Gastrocnemius medialis (tissue), 4 donors: ENCODE measurements at places on chromosomes 3 and 15.

DNA sequence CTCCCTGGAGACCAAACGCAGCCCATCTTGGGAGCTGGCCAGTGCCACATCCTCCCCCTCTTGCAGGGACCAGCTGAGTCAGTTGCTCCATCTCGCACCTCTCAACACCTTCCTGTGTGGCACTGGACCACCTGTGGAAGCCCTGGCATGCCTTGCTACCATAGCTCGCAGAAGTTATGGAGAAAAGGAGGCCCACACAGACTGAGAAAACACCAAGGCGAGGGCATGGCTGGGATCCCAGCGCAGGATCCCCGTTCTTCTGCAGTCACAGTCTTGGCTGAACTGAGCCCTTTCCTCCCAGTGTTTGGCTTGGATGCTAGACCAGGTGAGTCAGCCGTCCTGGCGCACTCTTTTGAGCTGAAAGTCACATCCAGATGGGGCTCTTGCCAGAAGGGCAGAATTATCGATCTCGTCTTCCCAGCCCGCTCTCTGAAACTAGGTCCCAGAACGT lies 46.9 kb downstream of the CHRD start:
- DNase-seq, result no peak

- DNase-seq, result no peak
Measured at GRCh38 chr3:39268549-39268900, 11.3 kb downstream of the CX3CR1 start.

- DNase-seq, result no peak
Measured at GRCh38 chr3:40623567-40623966, 98.8 kb downstream of the ZNF621 start.

- DNase-seq, result no peak
Measured at GRCh38 chr3:125140818-125141595, 71.5 kb downstream of the SLC12A8 start.

DNA sequence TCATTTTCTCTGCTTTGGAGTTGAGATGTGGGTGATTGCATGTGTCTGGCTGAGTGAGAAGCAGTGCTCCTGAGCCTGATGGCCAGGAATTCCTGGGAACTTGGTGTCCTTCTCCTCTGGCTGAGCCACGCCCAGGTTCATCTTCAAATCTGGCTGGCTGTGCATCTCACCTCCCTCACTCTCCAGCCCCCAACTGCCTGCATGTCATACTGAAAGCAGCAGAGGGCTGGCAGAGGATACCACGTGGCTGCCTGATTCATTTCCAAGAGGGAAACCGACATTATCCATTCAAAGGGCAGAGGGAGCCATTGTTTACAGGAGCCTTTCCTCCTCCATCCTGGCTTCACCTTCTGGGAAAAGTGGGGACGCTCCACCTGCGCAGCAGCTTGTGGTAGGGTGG lies 57.4 kb downstream of the ABHD5 start:
- no peak for DNase-seq

- no peak for DNase-seq
Measured at GRCh38 chr15:26102365-26102764, 239.2 kb upstream of the ATP10A start.

DNA sequence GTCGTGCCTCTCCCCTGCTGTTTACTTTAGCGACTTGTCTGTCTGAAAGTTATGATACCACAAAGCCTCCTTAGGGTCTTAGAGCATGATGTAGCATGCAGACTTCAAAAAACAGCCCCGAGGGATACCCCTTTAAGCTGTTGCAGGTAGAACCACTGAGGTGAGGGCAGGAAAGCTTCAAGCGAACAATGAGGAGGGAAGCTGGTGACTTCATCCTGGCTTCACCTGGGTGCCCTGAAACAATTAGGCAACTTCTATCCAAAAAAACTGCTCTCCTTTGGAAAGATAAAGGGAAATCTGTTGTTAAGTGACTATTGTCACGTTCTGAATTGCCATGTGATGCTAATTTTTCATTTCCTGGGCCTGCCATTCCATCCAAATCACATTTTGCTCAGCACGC lies 231.6 kb downstream of the SOX2 start:
- DNase-seq, result no peak

DNA sequence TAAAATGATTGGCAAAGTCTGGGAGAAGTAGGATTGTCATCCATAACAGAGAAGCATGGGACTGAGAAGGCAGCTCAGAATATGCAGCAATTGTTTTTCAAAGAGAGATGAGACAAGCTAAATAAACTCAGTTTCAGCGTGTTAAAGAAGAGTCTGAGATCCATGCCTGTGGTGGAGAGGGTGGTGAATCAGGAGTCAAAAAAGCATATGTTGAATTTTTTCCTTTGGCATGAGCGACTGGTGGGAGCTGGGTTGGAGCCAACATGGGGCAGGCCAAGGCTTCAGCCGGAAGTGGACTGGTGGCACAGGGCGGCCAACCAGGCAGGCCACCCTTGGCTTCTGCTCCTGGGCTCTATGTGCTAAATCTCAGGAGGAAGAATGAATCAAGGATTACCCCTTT lies 102.0 kb downstream of the SST start:
- no peak for DNase-seq

GRCh38 chr3:174953068-174953467 lies 93.9 kb downstream of the NAALADL2 start:
- no peak for DNase-seq

- DNase-seq, result no peak
Measured at GRCh38 chr15:29097971-29098370, 171.7 kb downstream of the NSMCE3 start.

DNA sequence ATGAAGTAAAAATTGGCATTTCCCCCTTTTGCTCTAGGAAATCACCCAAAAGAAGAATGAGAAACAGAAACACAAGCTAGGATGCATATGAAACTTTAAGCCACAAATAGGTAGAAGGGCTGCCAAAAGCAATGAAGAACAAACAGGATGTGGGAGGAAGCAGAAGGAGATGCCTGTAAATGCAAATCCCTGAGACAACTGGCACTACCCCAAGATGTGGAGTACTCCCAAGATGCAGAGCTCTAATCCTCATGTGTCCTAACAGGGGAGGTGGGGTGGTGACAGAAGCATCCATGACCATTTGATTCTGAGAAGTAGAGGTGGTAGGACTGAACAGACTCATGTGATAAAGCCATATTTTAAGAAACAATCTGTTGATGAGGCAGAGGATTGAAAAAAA lies 31.9 kb upstream of the ZNF280D start:
- no peak for DNase-seq

DNA sequence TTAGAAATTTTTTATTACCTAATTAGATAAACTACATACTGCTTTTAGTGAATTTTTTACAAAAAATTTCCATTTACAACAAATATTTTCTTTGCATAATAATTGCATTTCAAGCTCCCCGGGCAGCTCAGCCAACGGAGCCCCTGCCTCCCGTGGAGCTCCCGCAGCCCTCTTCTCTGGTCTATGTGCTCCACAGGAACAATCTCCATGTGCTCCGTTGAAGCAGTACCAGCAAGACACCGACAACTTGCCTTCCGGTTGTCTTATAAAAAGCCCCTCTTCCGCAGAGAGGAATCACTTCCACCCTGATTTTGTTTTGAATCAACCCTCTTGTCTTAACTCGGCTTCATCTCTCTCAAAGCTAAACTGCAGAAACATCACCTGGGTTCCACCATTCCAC lies 46.9 kb upstream of the CHD2 start:
- no peak for DNase-seq

- DNase-seq, result no peak
Measured at GRCh38 chr15:63380808-63381282, 801 bp downstream of the CA12 start.

GRCh38 chr3:52222319-52223221 lies 2.9 kb downstream of the TLR9 start:
- no peak for DNase-seq

GRCh38 chr3:97360804-97361203 lies 403.8 kb upstream of the ARL6 start:
- DNase-seq, result no peak

DNA sequence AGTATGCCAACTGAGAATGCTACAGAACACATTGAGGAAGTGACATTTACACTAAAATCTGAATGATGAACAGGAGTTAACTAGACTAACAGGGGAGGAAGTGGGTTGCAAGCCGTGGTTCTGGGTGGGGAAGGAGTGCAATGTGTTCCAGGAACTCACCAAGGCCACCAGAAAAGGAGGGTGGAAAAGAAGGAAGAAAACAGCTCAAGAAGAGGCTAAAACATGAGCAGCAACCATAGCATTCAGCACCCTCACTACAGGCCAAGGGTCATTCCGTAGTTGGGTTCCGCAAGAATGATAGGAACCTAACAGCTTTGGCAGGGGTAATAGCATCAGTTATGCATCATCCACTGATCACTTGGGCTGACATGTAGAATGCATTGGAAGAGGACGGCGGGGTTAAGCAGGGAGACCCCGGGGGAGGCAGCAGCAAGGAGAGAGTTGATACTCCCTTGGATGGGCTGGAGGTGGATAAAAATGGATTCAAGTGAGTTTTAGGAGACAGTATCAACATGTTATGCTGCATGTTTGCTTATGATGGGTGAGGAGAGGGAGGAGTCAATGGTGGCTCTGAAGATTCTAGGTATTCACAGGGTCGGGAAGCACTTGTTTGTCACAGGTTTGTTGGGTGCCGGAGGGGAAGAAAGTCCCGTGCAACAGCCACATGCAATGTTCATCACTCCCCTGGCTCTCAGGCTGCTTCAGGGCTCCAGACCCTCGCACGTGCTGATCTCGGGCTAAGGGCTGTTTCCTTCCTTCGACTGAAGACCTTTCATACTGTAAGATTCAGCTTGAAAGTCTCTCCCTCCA lies 53.2 kb downstream of the LIPC start:
- no peak for DNase-seq

DNA sequence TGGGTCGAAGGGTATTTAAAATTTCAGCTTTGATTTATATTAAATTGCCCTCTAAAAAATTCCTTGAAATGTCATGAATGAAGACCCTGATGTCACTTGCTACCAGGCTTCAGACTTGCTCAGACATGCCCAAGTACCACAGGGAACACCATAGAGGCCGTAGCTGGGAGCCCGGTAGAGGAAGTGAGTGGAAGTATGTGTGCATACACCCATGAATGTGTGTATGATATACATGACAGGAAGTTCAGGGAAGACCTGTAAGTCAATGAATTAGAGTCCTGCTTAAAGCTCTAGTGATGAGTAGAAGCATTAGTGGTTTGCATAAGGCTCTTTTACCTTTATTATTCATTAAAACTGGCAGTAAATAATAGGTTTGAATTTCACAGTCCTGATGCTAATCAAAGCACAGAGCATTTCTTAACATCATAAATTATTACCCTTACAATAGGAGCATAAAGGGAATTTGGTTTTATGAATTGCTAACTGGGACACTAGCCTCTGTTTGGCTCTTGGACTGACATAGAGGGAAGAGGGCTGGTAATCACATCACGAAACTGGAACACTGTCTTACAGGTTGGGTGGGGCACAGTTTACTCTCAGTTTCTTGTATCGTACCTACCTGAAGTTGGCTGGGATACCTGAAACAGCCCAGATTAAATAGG lies 144.4 kb downstream of the CHST2 start:
- DNase-seq, result no peak

DNA sequence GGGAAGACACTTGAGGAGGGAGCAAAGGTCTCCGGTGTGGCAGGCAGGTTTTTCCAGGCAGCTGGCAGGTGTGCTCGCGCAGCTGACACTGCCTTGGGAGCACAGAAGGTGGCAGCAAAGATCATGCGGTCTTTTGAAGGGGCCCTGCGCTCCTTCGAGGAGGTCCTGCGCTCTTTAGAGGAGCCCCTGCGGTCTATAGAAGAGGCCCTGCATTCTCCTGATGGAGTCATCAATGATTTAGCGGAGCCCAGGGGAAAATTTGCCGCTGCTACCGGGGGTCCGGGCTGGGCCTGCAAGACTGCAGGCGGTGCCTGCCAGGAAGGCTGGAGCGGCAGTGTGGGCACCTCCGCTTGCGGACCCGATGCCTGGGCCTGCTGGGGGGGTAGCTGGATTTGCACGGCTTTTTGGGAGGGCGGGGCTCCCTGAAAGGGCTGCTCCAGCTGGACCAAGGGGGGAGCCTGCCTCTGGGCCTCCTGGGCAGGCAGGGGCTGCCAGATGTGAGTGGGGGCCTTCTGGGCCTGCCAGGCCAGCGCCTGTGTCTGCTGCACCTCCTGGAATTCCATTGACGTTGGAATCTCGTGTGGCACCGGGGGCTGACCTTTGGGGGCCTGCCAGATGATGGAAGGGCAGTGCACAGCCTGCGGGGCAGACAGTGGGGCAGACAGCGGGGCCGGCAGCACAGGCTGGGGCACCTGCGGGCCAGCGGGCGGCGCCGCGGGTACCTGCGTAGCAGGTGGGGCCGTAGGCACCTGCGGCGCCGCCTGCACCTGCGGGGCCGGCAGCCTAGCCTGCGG lies 2.1 kb downstream of the MAGEL2 start:
- DNase-seq, result no peak

- no peak for DNase-seq
Measured at GRCh38 chr15:25192651-25193050, 237.9 kb downstream of the SNRPN start.

DNA sequence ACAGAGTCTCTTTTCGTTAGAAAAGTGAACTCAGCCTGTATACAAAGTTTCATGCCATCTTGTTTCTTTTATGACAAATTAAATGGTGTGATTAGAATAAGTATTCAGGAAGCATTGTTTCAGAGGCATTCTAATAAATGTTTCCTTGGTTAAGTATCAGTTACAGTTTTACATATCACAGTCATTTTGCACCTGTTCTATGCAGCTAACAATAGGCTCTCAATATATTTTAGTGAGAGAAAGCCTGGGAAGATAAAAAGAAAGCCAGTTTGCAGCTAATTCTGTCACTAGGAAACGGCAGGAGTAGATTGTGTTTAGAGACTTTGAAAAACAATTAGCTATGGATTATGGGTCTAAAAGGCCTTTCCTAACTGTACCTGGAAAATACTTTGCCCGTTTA lies 252.8 kb downstream of the ZIC1 start:
- DNase-seq, result no peak

DNA sequence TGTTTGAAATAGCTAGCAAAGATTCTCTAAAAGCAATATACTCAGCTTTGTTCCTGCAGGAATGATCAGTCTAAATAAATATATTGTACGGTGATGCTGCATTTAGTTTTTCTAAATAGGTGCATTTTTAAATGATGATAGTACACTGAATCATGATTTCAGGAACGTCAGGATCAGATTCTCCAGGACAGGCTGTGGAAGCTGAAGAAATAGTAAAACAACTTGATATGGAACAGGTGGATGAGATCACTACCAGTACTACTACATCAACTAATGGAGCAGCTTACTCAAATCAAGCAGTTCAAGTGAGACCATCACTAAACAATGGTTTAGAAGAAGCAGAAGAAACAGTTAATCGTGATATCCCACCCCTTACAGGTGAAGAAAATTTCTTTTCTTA lies 46.3 kb upstream of the EIF3J start:
- no peak for DNase-seq

- DNase-seq, result no peak
Measured at GRCh38 chr3:58573640-58574039, 3.6 kb downstream of the FAM107A start.

DNA sequence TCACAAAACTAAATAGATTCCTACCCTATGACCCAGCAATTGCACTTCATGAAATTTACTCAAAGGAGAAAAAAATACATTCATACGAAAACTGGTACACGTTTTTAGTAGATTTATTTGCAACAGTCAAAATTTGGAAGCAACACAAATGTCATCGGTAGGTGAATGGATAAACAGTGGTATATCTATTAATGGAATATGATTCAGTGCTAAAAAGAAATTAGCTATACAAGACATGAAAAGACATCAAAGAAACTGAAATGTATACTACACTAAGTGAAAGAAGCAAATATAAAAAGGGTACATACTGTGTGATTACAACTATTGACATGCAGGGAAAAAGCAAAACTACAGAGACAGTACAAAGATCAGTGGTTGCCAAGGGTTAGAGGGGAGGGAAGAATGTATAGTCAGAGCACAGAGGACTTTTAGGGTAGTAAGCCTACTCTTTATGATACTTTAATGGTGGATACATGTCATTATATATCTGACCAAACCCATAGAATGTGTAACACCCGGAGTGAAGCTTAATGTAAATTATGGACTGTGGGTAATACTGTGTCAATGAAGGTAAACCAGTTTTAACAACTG lies 31.6 kb downstream of the RFX7 start:
- no peak for DNase-seq
